Posterior vena cava (tissue), 2 donors: ENCODE measurements at places on chromosomes 2 and 18.

DNA sequence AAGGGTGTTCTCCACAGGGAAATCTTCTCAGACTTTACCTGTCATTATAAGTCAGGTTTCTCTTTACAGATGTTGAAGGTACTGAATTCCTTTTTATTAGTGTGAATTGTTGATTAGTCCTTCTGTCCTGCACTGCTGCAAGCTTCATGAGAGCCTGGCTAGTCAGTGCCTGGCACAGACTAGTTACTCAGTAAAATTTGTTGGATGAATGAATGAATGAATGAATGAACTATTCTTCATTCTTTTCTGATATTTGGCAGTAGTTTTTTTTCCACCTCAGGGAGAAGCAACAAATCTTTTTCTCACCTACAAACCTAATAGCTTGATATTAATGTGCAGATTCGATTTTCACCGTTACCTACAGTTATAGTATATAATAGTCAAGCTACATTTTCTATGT is 64.3 kb downstream of the ACVR2A start:
- no peak for DNase-seq

GRCh38 chr2:187003038-187003554 is 154.1 kb upstream of the ZSWIM2 start:
- DNase-seq = no peak

- DNase-seq = no peak
These were observed 37.0 kb downstream of the CTIF start for GRCh38 chr18:48575658-48576456.

- DNase-seq = no peak
These were observed 11.0 kb downstream of the SLC3A1 start for GRCh38 chr2:44286119-44286883.

GRCh38 chr18:56374007-56374655 is 264.3 kb downstream of the TXNL1 start:
- no peak for DNase-seq

- no peak for DNase-seq
These were observed 36.7 kb downstream of the DNMT3A start for GRCh38 chr2:25304826-25305596.

DNA sequence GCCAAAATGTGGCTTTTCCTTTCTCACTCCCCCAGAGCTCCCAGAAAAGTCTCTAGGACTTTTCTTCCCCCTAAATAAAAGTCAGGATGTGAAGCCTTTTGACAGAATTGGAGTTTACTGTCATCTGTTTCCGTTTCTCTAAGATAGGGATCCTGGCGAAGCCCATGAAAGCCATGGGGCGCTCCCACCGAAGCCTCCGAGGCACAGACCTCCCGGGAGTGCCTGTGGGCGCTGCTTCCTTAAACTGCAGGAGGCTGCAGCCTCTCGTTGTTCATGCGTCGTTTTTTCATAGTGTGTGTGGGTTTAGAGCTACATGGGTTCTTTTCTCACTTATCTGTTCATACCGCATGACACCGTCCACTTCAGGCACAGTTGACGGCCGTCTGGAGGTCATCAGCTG is 56.8 kb downstream of the ASAP2 start:
- DNase-seq = no peak

DNA sequence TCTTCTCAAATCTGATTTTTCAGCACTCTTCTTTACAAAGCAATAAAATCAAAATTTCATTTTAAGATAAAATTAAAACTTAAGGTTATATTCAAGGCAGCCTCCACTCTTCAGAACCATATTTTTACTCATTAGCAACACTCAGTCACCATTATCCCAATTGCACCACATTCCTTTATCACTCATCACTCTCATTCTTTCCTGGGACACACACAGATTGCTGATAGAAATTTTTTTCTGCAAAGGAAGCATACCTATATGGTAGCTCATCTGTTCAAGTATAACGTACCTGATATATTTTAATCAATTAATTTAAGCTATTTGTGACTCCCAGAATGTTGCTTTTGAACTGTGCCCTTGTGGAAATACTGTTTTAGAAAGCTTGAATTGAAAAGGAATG is 1559.3 kb upstream of the ZEB2 start:
- DNase-seq = no peak

DNA sequence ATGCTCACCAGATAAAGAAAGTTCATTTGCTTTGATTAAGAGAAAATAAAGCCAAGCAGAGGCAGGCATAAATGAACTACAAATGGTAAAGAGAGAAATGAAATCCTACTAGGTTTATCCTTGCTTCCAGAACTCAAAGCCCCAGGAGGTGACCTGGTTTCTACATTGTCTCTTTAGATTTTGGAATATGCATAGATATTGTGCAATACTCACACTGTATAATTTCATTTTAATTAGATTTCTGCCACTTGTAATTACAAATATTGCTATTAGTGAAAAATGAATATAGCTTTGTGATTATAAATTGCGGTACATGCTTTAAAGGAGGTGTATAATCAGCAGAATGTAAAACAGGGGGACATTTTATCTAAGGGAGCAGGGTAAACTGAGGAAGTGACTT is 76.9 kb upstream of the NRXN1 start:
- DNase-seq = no peak

GRCh38 chr2:106845716-106846115 is 40.3 kb downstream of the ST6GAL2 start:
- no peak for DNase-seq

DNA sequence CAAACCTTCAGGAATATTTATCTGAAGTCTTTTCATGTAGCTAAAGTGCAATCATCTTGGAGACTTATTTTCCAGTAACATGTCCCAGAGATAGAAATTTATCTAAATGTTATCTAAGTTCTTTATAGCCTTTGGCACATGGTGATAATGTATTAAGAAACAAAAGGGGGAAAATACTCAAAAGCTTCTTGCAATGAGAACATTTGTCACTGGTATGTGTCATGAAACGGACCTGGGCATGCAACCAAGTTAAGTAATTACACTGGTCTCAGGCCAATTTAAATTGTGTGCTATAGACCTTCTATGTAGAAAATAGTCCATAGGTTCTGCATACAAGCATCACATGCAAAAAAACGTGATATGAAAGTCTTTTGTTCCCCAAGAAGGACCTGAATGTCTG is 136.2 kb downstream of the SLC8A1 start:
- DNase-seq = no peak

DNA sequence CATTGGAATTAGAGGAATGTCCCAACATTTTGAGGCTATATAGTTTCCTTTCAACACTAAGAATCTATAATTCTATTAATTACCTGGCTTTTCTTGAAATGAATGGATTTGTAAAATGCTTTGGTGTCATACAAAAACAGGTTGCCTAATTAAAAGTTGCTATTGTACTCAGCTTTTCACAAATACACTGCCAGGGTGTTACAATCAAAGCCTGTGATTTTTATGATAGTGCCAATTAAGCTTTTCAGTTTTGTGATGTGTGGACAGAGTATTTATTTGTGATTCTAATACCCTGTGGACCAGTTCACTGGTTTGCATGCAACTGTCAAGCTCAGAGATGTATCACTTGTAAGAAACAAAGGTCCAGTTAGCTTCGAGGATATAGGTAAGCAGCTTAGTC is 71.8 kb downstream of the NAB1 start:
- no peak for DNase-seq

- DNase-seq = no peak
These were observed 53.2 kb upstream of the ITM2C start for GRCh38 chr2:230811508-230811907.

GRCh38 chr2:26243470-26244308 is 743 bp downstream of the HADHA start:
- no peak for DNase-seq

DNA sequence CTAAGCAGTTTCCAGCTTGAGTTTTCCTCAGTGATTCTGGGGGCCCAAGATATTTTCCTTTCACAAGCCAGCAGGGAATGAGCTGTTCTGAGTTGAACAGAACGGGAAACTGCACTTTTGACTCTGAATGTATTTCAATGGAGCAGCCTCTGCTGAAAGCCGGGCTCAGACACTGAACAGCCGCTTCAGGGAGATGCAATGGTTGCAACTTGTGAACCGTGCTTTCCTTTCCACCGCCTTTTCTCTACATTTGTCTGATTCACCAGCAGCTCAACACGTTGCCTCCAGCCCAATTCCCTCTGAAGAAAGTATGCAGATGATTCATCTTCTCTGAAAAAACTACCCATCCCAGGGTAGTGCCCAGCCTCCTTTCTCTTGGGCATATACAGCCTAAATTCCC is 119.3 kb upstream of the PKDCC start:
- DNase-seq = no peak

GRCh38 chr2:152242787-152243472 is 67.4 kb upstream of the STAM2 start:
- no peak for DNase-seq

DNA sequence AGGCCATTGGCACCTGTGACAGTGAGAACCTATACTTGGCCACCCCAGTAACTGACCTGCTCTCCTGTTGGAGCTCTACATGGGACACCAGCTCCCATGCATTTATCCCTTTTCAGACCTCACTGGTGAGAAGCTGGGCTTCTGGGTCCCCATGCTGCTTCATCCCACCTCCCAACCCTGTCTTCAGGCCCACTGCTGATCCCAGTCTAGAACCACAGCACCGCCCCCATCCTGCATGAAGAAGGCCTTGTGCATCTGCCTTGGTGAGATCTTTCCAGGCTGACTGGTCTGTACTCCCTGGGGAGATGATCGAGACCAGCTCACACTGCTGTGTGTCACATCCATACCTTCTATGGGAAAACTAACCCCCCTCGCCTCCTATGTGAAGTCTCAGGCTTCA is 22.7 kb downstream of the TTC32 start:
- no peak for DNase-seq

DNA sequence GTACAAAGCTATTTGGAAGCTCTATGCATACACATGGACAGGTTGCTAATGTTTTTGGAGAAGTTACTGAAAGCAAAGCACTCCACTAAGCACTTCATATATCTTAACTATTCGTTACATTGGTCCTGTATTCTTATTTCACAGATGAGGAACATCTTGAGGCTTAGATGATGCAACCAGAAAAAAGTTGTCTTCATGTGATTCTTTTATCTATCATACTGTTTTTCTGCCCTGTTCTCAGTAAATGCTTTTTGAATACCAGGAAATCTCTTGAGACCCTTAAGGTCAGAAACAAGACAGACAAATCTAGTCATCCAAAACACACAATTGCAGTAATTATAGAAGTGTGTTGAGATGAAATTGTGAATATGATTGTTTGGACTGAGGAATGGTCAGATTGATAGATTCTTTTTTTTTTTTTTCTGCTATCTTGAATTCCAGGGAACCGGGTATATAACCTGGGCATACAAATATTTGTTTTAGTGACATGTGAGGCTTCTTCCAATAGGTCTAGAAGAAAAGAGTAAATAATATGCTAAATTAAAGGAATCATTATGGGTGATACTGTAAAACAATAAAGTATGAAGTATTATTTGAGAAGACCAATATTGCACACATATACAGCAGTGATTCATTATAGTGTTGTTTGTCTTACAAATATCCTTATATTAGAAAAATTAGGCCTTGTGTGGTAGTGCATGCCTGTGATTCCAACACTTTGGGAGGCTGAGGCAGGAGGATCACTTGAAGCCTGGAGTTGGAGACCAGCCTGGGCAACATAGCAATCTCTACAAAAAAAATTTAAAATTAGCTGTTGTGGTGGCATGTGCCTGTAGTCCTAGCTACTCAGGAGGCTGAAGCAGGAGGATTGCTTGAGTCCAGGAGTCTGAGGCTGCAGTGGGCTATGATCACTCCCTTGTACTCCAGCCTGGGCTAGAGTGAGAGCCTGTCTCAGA is 33.7 kb downstream of the EHBP1 start:
- no peak for DNase-seq

DNA sequence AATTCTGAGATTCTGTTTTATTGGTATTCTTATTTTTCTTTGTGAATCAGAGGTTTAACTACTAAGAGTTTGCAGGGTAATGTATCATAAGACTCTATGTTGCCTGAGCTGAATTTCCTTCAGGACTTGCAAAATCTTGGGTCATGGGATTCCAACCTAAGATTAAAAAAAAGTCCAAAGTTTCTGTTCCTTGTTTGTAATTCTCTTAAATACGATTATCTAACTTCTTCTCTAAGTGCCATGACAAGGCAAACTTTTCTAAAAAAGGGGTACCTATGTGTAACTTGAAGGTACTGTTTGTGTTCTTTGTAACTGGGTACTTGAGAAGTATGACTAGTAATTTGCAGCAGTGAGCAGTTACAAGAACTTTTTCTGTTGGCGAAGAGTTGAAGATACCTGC is 181.3 kb upstream of the ZEB2 start:
- DNase-seq = no peak

DNA sequence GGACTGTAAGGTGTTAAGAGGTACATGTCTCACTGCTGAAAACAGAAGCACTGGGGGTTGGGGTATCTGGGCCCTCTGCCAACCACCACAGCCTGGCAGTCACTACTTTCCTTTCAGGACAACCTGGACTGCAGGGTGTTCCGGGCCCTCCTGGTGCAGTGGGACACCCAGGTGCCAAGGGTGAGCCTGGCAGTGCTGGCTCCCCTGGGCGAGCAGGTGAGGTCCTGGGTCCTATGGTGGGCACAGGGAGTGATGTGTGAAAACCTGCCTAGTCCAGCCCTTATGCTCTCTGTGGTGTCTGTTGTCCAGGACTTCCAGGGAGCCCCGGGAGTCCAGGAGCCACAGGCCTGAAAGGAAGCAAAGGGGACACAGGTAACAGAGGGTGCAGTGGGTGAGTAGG is 40.0 kb downstream of the MARCO start:
- no peak for DNase-seq

DNA sequence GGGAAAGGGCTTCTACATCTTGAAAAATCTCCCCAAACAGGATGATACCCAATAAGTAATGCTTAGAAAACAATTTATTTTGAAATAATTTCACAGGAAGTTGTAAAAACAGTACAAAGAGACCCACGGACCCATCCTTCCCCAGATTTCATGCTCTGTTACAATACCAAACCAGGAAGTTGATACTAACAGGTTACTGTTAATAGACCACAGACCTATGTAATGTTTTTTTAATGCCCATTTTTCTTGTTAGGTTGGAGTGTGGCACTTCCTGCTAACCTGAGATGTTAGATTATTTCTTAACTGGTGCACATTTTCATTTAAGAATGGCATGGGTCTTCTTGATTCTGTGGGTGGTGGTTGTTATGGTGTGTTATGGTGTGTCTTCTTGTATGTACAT is 21.4 kb upstream of the MGAT5 start:
- DNase-seq = no peak

- no peak for DNase-seq
These were observed 3.2 kb downstream of the YPEL5 start for GRCh38 chr2:30149976-30150375.

- DNase-seq = no peak
These were observed 178.3 kb upstream of the LRATD1 start for GRCh38 chr2:14454202-14454601.

DNA sequence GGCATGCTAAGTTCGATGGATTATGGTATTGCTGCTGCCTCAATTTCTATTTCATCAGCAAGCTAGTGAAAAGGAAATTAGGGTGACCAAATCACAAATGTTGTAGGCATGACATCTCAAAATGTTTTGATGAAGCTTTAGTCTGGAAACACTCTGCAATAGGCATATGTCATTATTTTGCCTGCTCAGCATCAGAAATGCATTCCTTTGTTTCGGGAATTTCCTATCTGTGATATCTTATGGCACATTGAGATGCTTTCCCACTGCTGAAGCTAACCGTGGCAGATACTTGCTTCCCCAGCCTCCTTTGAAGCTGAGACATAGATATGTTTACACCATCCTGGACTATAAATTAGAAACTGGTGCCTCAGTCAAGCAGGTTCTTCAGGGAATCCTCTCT is 119.7 kb downstream of the CDC42EP3 start:
- no peak for DNase-seq
